ENCODE measurements at places on chromosomes 7 and 10. TPM values are rescaled to one million over a fixed set of nuclear protein-coding genes. Genes with fewer than 3 reads are reported as not detected.
A peak's percentile ranks its signal among the peaks of the same experiment; 100 is the strongest.

The ZNF727 gene
- 0.24 TPM for polyA plus RNA-seq

GRCh38 chr7:152406491-152406890 lies 29.3 kb downstream of the KMT2C start:
- no peak for DNase-seq

GRCh38 chr10:132251928-132252327 lies 55.8 kb downstream of the STK32C start:
- no peak for DNase-seq

- DNase-seq: peak; percentile 54
Observed at GRCh38 chr7:771234-772004, 44.3 kb upstream of the PRKAR1B start.

- no peak for DNase-seq
Observed at GRCh38 chr7:15720849-15721471, 34.5 kb upstream of the MEOX2 start.

The FAS gene
- 10.3 TPM for polyA plus RNA-seq

DNA sequence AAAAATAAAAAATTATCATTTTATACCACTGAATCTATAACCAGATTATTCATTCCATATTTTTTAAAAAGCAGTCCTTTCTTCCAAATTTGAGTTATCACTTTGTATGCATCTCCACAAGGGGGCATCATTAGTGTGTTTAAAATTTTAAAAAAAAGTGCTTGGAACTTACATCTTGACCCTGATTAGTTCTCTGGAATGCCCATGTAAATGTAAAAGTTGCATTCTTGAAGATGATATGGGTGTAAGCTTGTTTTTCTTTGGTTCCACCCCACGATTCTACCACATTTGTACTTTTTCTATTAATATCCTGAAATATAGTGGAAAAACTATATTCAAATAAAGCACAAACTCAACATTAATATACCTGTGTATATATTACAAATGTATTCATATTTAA lies 144.9 kb downstream of the ELAPOR2 start:
- no peak for DNase-seq

GRCh38 chr7:114575098-114575497 lies 160.5 kb downstream of the FOXP2 start:
- no peak for DNase-seq

The PTCD1 gene
- polyA plus RNA-seq: 6.9 TPM

The SLC16A12 gene
- polyA plus RNA-seq: 33.1 TPM

GRCh38 chr10:97795886-97796285 lies 24.1 kb upstream of the SFRP5 start:
- DNase-seq: no peak

DNA sequence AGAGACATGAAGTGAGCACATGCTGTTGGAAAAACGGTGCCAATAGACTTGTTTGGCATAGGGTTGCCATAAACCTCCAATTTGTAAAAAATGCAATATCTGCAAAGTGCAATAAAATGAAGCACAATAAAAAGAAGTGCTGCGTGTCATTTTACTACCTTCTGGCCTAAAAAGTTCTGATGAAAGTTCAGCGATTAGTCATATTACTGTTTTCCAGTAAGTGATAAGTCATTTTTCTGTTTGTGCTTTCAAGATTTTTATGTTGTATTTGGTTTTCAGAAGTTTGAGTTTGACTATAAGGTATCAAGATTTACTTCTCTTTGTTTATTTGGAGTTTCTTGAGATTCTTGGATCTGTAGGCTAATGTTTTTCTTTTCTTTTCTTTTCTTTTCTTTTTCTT lies 16.8 kb downstream of the AOAH start:
- DNase-seq: no peak

DNA sequence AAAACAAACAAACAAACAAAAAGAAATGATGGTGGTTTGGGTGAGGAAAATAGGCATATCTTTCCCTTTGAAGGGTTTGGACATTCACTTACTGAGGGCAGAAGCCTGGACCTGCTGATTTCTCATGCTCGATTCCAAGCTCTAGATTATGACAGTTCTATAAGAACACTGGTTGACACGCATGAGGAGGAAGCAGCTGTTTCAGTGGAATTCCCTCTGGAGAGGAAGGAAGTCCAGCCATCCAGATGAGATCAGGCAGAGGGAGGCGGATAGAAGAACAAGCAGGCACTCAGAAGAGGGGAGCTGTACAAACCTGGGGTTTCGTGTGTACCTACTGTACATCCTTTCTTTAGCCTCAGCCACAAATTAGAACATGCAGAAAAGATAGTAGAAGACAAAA lies 691.9 kb downstream of the INHBA start:
- no peak for DNase-seq

DNA sequence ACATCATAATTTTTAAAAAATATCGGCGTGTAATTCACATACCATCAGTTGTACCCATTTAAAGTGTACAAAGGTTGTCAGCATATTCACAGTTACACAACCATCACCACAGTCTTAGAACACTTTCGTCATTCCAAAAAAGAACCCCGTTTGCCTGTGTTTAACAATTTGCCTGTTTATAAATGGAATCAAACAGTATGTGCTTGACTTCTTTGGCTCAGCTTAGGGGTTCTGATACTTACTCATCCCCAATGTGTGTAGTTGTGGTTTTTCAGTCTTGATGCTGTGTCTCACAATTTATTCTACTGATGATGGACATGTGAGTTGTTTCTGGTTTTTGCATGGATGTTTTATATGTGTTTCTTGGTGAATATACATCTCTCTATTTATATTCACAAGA lies 50.0 kb downstream of the PRPF18 start:
- DNase-seq: no peak

DNA sequence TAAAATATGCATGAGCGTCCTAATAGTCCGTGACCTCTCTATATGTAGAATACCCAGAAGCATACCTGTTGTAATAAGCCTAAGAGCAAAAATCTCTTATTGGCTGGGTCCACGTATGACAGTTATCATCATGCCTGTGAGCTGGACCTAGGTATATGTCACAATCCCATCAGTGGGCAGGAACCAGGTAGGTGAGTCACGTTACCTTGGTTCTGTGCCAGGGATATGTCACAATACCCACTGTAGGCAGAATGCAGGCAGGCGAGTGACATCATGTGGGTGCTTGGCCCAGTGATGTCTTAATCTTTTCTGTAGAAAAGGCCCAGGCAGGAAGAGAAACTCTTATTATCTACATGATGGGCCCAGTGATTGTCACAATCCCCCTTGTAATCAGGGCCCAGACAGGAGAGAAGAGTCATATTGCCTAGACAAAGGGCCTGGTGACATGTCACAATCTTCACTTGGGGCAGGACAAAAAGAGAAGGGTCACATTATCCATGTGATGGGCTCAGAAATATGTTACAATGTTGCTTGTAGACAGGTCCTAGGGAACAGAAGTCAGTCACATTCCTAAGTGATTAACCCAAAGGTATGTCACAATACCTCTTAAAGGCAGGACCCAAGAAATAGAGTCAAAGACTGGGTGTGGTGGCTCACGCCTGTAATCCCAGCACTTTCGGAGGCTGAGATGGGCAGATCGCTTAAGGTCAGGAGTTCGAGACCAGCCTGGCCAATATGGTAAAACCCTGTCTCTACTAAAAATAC lies 12.9 kb upstream of the ZNF736 start:
- DNase-seq: no peak

- DNase-seq: no peak
Observed at GRCh38 chr10:81872206-81872862, 2.7 kb upstream of the NRG3 start.

GRCh38 chr7:157490465-157490912 lies 153.7 kb downstream of the DNAJB6 start:
- no peak for DNase-seq

The CALCR gene
- polyA plus RNA-seq: 1.2 TPM

- no peak for DNase-seq
Observed at GRCh38 chr7:147859033-147859432, 731.5 kb upstream of the C7orf33 start.

- DNase-seq: no peak
Observed at GRCh38 chr7:2897023-2897422, 52.9 kb upstream of the GNA12 start.

- no peak for DNase-seq
Observed at GRCh38 chr7:78015574-78016260, 217.1 kb downstream of the PHTF2 start.

DNA sequence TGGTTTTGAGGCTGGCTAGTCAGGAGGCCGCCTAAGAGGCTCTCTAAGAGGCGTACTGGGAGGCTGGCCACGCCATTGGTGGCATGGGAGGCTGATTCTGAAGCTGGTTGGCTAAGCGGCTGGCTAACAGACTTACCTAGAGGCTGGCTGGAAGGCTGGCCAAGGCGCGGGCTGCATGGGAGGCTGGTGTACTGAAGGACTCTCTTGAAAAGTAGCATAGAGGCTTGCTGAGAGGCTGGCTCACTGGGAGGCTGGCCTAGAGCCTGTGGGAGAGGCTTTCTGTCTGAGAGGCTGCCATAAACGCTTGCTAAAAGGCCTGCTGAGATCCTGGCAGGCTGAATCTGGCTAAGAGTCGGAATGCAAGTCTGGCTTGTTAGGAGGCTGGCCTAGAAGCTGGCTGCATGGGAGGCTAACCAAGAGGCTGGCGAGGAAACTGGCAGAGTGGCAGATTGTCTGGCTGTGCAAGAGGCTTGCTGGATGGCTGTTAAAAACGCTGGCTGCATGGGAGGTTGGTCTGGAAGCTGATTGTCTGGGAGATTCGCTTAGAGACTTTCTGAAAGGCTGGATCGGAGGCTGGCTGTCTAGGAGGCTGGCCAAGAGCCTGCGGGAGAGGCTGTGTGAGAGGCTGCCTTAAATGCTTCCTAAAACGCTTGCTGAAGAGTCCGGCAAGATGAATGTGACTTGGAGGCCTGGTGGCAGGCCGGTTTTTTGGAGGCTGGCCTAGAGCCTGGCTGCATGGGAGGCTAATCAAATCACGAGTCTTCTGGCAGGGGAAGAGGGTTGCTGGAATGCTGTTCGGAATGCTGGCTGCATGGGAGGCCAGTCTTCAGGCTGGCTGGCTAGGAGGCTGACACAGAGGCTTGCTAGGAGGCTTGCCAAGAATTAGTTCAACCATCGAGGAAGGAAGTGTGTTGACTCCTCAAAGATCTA lies 134.2 kb downstream of the OR13A1 start:
- DNase-seq: no peak
